ENCODE measurements at places on chromosomes 6 and 20.
A peak's percentile ranks its signal among the peaks of the same experiment; 100 is the strongest.

- DNase-seq, result no peak
Observed at GRCh38 chr6:136085370-136086115, 164.6 kb downstream of the MTFR2 start.

DNA sequence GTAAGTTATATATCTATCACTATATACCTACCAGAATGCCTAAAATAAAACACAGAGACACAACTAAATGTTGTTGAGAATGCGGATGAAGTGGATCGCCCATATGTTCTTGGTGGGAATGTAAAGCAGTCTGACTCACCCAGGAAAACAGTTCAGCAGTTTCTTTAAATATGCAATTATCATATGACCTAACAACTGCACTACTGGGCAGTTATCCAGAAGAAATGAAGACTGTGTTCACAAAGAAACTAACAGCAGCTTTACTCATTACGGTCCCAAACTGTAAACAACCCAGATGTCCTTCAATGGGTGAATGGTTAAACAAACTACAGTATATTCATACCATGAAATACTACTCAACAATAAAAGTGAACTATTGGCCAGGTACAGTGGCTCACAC is 14.3 kb upstream of the ZC3H12D start:
- no peak for DNase-seq

DNA sequence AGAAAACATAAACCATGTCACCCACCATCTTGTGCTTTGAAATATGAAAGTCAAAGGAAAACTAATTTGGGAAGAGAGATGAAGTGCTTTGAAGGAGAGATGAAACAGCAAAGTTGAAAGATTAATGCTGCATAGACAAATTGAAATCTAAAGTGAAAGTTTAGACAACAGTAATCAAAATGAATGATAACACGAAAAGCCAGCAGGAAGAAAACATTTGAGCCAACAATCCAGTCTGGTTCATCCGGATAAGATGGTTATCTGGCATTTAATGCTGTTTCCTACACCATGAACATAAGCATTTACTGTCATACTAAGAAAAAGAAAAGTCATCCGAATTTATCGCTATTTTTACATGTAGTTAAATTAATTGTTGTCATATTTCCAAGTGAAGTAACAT is 595 bp downstream of the HAO1 start:
- no peak for DNase-seq

DNA sequence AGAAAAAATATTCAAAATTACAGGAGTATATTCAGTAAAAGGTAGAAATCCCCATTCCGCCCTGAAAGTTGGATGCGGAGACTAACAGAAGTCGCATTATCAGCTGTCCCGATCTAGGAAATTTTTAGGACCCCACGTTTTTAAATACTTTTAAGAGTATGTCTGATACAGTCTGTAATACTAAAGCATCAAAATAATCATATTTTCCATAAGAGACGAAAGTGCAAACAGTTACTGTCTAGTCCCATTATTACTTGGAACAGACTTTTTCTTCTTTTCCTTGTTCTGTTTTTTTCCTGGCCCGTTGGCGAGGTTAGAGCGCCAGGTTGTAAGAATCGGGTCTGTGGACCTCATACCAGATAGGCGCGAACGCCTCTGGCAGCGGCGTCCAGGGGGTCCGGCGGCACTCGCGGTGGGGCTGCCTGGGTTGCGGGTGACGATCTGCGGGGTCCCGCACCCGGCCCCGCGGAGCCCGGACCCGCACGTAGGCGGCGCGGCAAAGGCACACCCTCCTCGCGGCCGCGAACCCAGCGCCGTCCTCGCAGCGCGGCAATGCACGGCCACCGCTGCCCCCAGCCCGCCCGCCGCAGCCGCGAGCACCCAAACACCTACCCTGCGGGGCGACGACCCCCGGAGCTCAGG is 460 bp downstream of the PLAGL1 start:
- no peak for DNase-seq

- DNase-seq, result no peak
Observed at GRCh38 chr20:32763202-32764004, 1.2 kb downstream of the DNMT3B start.

DNA sequence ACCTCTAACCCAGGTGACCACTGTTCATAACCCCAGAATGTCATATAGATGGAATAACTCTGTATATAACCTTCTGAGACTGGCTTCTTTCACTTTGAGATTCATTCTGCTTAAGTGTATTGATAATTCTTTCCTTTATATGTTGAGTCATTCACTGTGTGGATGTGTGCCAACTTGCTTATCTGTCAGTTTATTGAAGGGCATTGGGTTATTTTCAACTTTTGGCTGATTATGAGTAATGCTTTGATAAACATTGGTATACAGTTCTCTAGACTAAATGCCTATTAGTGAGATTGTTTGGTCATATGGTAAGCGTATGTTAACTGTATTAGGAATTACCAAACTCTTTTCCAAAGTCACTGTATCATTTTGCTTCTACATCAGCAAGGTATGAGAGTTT is 453.4 kb upstream of the SPTLC3 start:
- no peak for DNase-seq

GRCh38 chr20:6081236-6081635 is 27.4 kb upstream of the LRRN4 start:
- DNase-seq, result no peak

DNA sequence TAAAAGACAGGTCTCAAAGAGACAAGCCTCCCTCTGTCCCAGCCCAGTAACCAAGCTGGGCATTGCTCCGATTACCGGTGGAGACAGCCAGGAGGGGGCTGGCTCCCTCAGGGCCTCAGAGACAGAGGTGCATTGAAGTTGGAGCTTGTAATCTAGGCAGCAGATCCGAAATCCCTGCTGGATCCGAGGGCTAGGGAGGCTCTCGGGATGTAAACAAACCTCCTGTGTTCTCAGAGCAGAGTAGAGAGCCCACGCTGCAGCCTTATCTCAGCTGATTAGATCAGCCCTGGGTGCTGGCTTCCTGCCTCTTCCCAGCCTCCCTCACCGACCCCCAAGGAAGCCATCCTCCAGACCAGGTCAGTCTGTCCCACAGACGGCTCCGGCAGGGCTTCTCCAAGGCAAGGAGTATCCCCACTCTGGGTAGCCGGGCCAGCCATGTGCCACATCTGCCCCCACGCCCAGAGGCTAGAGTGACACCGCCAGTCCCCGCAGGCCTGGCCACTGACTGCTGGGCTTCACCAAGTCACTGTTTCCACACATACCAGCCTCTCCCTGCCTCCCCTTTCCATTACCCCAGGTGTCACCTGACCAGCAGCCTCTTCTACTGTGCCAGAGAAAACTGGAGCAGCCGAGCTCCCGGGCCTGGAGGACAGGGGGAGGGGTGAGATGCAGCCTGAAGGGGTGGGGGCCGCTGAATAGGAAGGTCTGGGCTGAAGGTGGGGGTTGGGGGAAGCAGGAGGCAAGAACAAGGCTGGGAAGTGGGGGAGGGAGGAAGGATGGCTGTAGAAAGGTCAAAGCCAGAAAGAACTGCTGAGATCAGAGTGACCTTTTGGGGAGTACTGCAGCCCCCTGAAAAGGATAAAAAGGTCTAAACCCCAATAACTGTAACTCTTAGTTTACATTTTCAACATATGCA is 6.0 kb downstream of the SDC4 start:
- DNase-seq, result no peak

DNA sequence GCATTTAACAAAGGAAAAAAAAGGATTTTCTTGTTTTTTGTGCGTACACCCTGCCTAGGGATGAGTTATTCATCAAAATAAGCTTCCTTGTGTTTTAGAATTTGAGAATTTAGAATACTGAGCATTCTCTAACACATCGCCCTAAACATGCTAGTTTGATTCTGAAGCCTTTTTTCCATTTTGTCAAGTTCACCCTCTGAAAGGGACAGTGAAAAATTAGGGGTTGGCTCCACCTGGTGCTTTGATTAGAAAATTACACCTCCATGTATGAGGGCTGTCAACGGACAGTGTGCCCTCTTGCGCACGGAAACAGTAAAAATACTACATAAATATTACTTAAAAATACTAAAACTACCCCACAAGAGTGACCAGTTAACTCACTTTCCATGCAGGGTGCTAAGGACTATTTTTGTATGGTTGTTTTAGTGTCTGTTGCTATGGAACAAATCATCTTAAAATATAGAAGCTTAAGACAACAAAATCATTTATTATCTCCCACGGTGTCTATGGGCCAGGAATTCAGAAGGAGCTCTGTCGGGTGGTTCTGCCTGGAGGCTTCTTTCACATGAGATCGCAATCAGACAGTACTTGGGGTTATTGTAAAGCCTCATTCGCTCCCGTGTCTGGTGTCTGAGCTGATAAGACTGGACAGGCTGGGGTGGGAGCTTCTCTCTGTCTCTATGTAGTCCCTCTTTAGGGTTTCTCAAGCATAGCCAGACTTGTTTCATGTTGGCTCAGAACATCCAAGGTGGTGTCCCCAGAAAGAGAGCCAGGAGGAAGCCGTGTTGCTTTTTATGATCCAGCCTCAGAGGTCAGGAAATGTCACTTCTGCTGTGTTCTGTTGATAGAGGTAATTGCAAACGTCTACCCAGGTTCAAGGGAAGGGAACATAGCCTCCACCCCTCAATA is 41.1 kb upstream of the TMEM170B start:
- DNase-seq, result peak; percentile 30

DNA sequence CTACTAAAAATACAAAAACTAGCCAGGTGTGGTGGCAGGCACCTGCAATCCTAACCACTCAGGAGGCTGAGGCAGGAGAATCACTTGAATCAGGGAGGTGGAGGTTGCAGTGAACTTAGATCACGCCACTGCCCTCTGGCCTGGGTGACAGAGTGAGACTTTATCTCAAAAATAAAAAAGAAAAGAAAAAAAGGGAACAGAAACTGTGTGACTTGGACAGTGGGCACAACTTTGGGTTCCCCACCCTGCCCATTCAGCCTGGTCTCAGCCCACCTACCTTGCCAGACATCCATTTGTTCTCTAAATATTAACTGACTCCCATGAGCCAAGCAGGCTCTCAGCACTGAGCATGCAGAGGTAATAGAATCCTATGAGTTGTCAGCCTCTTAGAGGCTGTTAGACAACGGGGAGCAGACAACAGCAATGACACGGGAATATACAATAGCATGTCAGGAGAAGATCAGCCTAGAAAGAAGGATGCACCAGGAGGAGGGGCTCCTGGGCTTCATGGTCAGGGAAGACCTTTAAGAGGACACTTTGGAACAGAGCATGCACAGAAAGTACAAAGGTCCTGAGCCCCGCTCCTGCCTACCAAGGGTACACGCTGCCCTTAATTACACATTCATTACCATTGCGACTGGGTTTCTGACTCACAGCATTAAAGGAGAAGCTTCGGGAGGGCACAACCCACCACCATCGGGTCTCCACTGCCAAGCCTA is 20.0 kb downstream of the FAM209B start:
- DNase-seq, result no peak

DNA sequence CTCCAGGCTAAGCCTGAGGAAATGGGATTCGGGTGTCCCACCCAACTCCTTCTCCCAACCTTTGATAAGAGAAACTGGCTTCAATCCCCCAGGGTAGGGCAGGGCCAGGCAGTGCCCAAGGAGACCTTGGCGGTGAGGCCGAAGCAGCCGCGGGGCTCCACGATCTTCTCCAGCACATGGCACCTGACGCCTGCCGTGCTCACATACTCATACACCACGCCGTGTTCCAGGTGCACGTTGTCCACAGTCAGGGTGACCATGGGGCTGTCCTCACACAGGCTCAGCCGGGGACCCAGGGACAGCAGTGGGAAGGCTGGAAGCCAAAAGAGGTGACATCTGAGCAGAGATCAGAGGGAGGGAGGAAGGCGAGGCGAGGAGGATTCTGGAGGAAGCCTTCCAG is 176.5 kb downstream of the PREX1 start:
- no peak for DNase-seq

DNA sequence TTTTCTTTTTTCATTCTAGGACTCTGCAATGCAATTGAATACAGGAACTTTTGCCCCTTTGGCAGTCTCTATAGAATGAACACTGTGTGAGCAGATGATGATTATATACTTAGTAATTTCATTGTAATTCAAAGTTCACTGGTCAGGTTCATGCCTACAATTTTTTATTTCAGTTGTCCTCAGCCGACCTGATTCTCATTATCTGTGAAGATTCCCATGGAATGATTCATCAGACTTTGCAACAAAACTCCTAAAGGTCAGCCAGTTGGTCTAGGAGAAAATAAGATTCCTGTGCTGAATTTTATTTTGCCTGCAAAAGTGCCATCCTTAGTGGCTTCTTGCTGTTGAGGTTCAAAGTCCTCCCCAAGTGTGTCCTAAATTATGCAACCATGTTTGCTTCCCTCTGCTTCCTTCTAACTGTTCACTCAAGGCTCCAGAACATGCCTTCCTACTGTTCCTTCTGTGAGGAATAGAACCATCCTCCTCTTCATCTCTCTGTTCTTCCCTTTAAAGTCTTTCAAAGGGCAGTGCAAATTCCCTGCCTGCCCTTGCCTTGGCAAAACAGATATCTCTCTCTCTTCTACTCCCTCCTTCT is 194.2 kb upstream of the CNR1 start:
- no peak for DNase-seq

GRCh38 chr6:113481910-113482309 is 375.2 kb upstream of the MARCKS start:
- no peak for DNase-seq

GRCh38 chr6:44030812-44031454 is 96.3 kb downstream of the MRPL14 start:
- no peak for DNase-seq

- DNase-seq, result no peak
Observed at GRCh38 chr6:104540743-104541142, 319.0 kb downstream of the HACE1 start.

DNA sequence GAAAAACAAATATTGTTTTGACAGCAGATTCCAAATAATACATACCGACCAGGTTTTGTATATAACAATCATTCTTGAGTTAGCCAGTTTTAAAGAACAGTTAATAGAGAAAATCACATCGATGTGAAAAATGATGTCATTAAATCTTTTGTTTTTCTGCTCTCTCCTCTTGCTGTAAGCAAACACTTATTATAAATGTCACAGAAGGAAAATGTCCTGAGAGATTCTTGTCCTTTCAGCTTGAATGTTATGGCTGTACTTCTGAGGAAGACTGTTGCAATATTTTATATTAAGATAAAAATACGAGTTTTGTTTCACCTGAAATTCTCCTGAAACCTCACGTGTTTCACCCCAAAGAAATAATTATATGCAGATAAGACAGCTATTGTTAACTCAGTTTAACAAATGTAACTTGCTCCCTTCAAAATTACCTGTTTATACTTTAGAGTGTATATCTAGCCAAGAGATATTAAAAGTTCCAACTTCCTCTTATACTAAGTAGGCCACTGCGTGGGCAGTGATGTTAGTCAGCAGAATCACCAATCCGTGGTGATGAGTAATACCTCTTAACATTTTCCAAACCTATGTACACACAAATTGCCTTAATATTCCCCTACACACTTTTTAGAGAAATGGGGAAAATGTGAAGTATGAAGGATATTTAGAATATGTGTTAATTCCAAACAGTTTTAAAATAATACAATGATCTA is 1111.4 kb upstream of the CITED2 start:
- no peak for DNase-seq

DNA sequence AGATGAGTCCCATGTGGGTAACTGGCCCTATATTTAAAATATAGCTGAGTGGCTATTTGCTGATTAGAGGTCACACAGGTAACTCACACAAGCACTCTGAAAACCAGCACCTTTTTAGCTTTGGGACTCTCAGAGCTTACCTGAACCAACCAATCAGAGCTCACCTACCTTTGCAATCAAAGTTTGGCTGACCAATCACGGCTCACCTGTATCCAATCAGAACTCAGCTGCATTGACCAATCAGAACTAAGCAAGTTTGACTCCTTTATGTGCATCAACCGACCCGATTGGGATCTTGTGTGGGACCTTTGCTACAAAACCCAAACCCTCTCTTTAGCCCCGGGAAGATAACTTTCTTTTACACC is 106.8 kb upstream of the NXT1 start:
- DNase-seq, result no peak

All from NCI-H2171 (cell line).